SHP77 treated with DMSO at 0.1 percent for 48 hours (cell line): ENCODE measurements at places on chromosomes 1 and 21.

DNA sequence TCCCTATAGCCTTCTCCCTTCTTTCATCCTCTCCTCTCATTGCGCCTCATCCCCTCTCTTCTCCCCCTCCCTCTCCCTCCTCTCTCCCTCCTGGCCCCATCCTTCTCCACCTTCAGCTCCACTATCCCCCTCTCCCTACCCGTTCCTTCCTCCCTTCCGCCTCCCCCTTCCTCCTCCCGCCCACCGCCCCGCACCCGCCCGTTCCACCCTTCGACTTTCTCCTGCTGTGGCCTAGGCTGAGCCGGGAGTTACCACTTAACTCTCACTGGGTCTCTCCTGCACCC, 1.6 kb downstream of the NPR1 start:
- DNase-seq, result no peak

DNA sequence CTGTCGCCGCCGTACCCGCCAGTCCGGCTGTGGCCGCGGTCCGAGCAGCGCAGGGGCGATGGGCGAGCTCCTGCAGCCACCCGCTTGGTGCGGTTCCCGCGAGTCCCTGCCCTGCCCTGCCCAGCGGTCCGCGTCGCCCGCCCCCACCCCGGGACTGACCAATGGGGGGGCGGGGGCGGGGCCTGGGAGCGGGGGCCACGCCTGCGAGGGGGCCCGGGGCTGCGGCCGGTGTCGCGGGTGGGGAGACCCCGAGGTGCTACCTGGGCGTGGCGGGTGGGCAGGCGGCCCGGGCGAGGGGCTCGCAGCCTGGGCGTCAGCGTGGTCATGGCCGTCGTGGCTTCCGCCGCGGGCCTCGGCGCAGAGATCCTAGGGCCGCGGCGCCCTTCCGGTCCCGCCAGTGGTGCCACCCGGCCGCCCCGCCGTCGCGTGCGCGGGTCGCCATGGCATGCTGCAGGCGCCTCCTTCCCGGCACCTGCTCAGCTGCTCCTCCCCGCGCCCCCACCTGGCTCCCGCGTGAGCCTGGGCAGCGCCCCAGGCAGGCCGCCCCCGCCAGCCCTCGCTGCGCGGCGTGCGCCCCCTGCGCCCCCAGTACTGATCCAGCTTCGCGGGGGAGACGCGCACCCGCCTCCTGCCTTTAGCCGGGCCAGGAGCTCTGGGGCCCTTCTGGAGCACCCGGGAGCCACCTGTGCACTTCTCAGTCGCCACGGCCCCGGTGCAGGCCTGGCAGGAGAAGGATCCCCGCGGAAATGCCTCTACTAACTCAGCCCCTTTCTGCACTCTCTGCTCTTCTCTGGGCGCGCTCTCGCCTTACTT, at the start of gene BMP8B:
Gene BMP8B (minus strand): TSS at position 108 of the 813 bp plus-strand sequence. CDS start 380 bp downstream, outside the sequence.
- peak; percentile 12 for DNase-seq

DNA sequence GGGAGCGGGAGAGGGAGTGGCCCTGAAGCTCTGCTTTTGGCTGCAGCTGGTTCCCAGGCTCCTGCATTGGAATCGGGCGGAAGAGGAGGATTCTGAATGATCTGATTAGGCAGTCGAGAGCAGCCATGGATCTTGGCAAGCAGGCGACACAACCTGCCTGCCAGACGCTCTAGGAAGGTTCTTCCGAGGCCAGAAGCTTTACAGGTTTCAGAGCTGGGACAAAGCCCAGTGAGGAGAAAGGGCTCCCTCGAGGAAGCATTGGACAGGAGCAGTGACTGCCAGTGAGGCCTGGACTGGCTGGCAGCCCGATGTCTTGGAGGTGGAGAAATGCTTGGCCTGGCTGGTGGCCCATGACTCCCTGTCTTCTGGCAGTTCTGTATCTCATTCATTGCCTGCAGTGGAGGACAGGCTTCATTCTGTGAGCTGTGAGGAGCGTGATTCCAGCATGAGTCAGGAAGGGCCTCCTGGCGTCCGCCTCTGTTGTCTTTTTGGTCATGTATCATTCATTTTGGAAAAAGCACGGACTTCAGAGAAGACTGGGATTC, 132.7 kb upstream of the IPO9 start:
- no peak for DNase-seq

GRCh38 chr1:30117685-30118084, 605.7 kb downstream of the MATN1 start:
- no peak for DNase-seq

DNA sequence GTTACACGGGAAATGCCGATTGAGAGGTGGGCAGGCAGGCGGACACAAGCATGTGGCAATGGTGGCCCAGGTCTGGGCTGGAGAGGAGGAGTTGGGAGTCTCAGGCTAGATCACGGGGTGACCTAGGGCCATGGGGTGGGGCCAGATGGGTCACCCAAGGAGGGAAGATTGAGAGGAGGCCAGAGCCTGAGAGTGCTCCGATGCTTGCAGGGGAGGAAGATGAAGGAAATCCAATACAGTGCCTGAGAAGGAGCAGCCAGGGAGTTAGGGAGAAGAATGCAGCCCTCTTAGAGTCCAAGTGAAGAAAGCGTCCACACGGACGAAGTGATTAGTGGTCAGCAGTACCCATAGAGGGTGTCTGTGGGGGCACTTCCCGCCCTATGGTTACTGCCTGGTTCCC, 61.4 kb upstream of the FAM3B start:
- DNase-seq, result no peak

DNA sequence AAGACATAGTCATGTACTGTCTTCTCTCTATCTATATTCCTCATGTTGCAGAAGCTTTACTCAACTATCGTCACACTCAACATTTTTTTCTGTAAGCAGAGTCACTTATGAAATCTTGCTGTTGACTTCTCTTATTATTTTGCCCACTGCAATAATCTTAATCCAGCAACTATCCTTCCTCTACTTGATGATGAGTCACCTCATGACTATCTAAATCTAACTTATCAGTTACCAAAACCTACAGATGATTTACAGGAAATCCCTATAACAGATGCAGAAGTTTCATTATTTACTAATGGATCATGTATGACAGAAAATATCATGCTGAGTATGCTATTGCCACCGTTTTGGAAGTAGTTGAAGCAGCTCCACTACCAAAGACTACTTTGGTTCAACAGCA, 378.9 kb downstream of the DUSP10 start:
- DNase-seq, result no peak

- DNase-seq, result no peak
Measured at GRCh38 chr1:175062858-175063257, 4.8 kb upstream of the TNN start.

DNA sequence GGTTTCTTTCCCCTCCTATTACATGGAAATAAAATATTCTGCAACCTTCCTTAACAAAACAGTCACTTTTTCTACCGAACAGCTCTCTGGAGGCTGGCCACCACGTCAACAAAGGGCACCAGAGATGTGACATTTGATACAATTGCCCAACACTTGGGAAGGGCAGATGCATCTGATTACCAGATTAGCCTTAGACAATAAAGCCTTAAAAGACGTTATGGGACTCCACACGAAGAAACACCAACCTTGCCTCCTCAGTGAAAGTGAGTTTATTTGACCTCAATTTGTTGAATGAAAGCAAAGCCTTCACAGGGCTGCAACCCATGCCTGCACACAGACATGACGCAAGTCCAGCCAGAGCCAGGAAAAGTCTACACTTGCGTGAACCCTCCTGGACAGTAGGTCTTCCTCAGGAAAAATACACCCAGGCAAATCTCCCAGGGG, 136.1 kb downstream of the TGFBR3 start:
- no peak for DNase-seq

- no peak for DNase-seq
Measured at GRCh38 chr1:180150982-180151381, 3.7 kb upstream of the QSOX1 start.

- no peak for DNase-seq
Measured at GRCh38 chr1:186750257-186750656, 70.0 kb upstream of the PTGS2 start.

GRCh38 chr1:165152727-165153126, 203.8 kb downstream of the LMX1A start:
- peak; percentile 19 for DNase-seq

- DNase-seq, result no peak
Measured at GRCh38 chr1:1677718-1678580, 14.6 kb downstream of the SLC35E2B start.

- DNase-seq, result no peak
Measured at GRCh38 chr21:14711287-14711686, 165.2 kb upstream of the SAMSN1 start.

GRCh38 chr1:62265956-62266935, 53.0 kb downstream of the KANK4 start:
- no peak for DNase-seq

- no peak for DNase-seq
Measured at GRCh38 chr1:111417755-111418154, 9.8 kb downstream of the OVGP1 start.

DNA sequence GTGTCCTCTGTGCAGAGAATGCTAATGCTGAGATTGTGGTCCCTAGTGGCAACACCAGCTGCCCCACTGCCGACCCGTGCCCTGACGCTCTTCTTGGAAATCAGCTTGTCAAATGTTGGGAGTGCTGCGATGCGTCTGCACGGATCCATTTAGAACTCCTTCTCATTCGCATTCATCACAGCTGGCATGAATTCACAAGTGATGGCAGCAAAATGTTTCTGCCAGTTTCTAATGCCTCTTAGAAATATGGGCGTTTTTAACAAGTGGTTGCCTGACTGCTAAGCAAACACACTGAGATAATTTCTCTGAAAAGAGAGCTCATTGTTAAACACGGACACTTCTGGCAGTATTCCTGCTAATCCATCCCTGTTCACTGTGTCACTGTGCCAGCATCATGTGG, 131.9 kb upstream of the KCNJ6 start:
- peak; percentile 79 for DNase-seq

DNA sequence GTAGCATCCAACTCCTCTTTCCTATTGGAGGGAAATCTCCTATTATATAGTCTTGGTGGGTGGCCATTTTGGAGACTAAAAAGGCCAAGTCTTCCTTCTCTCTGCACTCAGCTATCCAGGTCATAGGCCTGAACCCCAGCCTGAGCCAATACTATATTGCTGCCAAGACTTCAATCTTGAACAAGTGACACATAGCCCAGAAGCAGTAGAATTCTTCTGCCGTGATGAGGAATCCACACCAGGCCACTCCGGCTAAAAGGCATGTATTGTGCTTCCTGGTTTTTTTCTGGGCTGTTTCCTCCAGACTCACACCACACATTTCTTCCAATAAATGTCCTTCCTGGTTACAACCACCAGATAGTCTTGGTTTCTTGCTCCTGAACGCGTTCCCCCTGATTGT, 43.0 kb downstream of the ATF3 start:
- DNase-seq, result no peak

- DNase-seq, result no peak
Measured at GRCh38 chr1:201069636-201070035, 42.6 kb downstream of the CACNA1S start.

GRCh38 chr1:197917805-197918651, 856 bp downstream of the LHX9 start:
- no peak for DNase-seq

GRCh38 chr1:201561195-201561564, 22.3 kb downstream of the NAV1 start:
- DNase-seq, result no peak

DNA sequence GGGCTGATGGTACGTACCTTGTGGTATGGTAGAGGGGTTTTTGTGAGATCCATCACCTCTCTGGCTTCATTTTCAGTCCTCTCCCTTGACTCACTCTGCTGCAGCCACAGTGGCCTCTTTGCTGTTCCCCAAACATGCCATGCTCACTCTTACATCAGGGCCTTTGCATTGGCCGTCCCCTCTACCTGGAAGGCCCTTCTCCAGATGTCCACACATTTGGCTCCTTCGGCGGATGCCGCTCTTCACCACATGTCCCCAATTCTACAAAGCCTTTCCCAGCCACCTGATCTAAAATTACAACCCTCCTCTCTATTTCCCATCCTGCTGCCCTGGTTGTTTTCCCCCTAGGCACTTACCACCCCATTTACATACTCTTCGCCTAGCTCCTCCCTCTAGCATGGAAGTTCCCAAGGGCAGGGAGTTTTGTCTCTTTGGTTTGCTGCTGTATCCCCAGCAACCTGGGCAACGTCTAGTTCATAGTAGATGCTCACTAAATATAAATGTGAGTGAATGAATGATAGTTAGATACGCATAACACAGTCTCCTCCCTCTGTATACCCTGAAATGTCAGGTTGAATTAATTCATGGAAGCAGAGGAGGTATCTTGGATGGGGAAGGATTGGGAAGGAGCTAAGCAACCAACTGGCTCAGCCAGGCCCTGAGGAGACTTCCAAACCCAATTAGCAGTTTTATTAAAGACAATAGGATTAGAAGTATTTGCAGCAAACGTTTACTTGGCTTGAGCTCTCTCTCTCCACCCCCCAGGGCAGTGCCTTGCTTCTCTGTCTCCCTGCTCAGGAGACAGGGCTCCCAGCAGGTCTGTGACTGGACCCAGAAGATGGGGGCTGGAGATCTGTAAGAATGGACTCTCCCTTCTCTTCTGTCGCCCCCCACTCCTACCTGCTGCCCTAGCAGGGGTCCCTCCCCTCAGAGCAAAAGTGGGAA, 264.2 kb downstream of the GRIK3 start:
- DNase-seq, result no peak

DNA sequence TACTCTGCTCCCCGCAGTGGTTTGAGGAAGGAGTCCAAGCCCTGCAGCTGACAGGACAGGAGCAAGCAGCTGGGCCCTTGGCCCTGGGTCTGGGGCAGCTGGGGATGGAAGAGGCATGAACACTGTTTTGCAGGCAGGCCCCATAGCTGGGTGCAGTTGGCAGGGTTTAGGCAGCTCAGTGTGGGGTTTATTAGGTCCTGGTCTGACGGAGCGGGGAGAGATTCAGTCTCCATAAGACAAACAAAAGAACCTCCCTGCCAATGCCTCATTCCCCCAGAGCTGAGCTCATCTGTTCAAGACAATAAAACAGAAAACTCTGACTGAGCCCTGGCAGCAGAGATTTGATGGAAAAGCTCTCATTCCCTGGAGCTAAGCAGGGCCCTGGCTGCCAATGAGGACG, 37.3 kb downstream of the OLFML2B start:
- DNase-seq, result no peak

DNA sequence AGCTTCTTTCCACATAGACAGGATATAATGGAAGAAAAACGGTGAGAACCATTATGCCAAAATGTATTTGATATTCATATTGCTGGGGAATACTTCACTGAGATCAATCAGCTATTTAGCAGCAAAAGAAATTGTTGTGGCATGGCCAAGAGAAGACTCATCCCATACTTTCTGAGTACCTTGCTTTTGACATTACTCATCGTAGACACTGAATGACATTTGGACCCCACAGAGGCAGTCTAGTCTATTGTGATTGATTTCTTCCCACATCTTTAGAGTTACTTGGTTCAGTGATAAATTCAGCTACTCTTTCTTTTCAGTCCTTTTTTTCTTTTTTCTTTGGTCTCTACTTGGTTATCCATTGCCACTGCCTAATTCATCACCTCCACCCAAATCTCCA, 22.1 kb downstream of the ATP1B1 start:
- no peak for DNase-seq

- DNase-seq, result no peak
Measured at GRCh38 chr21:36692114-36692834, 6.6 kb upstream of the SIM2 start.
